Small intestine (tissue), 16 donors: ENCODE measurements at places on chromosomes 3 and 15.
A peak's percentile ranks its signal among the peaks of the same experiment; 100 is the strongest.

DNA sequence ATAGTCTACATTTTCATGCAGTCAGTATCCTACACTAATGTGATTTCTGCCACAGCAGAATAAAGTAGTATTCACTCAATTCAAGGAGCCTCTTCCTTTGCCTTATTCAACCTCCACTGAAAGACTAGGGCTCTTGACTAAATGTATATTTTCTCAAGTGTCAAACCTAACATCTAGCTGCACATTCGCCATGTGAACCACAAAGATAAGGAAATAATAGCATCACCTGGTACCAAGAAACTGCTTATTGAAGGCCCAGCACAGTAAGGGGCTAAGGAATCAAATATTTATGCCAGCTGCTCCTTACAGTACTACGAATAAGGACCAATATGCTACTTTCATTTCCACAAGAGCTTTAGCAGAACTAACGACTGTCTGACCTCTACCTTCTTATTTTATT is 1.3 kb downstream of the SRP14 start:
- DNase-seq: no peak

DNA sequence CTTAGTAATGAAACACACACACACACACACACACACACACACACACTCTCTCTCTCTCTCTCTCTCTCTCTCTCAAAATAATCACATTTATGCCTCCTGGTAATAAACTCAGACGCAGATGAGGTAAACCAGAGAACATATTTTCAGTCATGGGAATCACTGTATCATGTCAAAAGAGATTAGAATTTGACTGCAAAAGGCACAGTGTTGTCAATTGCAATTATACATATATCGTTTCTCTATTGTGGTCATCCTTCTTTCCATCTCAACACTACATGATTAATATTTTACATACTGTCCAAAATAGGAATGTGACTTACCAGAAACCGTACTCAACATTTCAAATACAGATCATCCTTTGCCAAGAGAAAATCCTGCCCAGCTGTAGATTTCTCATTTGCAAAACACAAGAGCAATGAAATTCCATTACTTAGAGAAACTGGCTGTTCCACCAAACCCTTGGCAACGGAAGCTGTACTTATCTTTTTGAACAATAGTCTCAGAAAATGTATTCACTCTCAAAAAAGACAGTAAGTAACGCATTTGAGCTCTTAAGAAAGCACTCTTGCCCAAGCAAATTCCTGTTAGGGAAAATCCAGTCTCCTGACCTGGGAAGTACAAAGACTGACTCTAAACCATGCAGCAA is 24.3 kb downstream of the PDZRN3 start:
- DNase-seq: no peak

GRCh38 chr3:40044487-40044886 is 235.1 kb downstream of the MYRIP start:
- no peak for DNase-seq

- no peak for DNase-seq
Measured at GRCh38 chr3:63179862-63180522, 98.1 kb upstream of the SYNPR start.

DNA sequence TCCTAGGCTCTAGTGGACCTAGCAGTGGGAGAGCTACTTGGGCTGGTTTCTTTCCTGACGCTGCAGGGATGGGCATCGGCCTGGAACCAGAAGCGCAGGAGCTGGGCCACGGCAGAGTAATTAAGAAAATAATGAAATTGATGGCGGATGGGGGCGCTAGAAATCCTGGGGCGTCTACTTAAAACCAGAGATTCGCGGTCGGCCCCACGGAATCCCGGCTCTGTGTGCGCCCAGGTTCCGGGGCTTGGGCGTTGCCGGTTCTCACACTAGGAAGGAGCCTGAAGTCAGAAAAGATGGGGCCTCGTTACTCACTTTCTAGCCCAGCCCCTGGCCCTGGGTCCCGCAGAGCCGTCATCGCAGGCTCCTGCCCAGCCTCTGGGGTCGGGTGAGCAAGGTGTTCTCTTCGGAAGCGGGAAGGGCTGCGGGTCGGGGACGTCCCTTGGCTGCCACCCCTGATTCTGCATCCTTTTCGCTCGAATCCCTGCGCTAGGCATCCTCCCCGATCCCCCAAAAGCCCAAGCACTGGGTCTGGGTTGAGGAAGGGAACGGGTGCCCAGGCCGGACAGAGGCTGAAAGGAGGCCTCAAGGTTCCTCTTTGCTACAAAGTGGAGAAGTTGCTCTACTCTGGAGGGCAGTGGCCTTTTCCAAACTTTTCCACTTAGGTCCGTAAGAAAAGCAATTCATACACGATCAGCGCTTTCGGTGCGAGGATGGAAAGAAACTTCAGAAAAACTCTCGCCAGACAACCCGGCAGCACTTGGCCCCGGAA is 6.1 kb downstream of the SOX14 start:
- DNase-seq: no peak

DNA sequence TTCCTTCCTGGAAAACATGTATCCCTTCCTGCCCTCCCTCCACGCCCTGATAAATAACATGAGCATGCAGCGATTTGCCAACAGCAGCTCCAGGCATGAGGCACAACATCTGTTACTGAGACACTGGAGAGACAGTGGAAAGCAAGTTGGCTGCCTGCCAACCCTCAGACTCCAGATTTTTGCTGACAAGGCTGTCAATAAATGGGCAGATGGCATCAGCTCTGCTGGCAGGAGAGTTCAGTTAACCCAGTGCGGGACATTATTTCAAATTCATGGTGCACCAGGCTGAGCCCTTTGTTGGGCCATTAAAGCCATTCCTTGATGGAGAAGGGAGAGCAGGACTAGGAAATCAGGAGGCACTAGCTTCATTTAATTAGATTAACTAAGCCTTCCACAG is 293.3 kb downstream of the MEX3B start:
- peak; percentile 28 for DNase-seq

DNA sequence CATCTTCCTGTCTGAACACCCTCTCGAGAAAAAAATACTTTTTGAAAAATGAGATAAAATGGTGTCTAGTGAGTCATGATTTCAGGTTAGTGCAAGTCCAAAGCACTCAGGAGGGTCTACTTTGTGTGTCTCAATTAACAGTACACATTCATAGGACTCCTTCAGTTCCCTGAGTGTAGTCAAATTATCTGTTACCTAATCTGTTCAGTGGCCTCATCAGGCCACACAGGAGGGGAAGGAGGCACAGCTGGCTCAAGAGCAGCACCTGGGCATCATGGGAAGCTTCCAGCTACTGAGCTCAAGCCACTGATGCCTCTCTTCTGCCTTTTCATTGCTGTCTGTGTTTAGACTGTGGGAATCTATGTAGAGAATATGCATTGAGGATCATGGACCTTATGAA is 341.4 kb upstream of the SGO1 start:
- DNase-seq: no peak

- no peak for DNase-seq
Measured at GRCh38 chr3:194631696-194632095, 1.5 kb downstream of the TMEM44 start.

DNA sequence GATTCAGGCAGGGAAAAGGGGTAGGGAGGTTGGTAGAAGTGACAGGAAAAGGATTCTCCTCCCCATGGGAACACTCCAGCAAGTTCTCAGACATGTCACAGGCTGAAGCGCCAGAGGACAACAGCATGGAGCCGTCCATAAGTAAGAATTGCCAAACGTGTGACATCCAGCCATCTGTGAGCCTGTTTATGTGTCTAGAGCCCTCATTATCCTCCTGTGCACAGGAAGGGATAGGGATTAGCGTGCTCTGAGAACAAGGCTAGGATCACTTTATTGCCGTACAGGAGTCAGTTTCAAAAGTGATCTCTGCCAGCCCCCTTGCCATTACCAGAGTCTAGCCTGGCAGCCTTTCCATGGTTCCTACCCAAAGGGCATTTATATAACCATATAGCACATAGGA is 549.5 kb downstream of the NTRK3 start:
- DNase-seq: no peak

DNA sequence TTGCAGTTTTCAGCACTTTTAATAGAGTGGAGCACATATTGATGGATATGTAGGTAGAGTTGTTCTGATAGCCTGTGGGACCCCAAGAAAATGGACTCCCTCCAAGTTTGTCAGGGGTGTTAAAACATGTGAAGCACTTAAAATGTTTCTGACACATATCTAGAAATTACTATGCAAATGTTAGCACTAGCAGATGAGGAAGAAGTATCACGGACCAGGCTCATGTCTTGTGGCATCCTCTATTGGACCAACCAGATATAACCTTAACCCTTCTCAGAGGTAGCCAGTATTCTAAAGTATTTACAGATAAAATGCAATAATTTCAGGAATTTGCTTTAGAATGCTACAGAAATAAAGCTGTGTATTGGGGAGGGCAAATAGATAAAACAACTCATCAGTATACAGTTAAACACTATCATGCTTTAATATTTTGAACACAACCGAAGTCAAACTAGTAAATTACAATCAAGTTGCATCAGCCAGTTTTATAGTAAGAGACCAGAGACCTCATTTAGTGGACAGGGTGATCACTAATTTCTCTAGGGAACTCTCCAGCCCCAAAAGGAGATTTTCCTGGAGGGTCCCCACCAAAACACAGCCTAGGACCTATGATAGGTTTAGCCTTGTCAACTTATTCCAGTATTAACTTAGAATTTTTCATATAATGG is 57.2 kb upstream of the FBN1 start:
- DNase-seq: no peak

GRCh38 chr3:81580355-81580754 is 181.1 kb downstream of the GBE1 start:
- DNase-seq: no peak

- DNase-seq: no peak
Measured at GRCh38 chr3:20060974-20061685, 20.9 kb downstream of the KAT2B start.

DNA sequence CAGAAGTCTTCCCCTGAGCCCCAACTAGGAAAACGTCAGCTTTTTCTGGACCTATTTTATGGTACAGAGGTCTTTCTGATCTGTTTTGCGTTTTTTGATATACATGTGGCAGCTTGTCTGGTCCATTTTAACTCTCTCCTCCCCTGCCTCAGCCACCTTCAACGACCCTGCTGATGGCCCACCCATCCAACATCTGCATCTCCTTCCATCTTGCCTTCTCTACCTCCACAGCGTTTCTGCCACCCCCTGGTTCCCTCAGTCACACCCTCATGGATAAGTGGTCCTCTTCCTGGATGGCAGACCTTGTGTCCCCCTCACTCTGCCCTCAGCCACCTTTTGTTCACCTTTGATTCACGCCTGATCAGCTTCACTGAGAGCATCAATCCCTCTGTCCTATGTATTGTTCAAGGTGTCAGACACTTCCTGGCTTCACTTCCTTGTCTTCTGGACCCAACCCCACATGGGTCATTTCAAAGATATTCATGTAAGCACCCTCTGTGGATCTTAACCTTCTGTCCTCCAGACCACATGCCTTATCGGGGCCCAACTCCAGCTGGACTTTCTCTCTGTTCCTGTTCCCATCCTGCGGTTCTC is 13.5 kb downstream of the AHSG start:
- DNase-seq: no peak

DNA sequence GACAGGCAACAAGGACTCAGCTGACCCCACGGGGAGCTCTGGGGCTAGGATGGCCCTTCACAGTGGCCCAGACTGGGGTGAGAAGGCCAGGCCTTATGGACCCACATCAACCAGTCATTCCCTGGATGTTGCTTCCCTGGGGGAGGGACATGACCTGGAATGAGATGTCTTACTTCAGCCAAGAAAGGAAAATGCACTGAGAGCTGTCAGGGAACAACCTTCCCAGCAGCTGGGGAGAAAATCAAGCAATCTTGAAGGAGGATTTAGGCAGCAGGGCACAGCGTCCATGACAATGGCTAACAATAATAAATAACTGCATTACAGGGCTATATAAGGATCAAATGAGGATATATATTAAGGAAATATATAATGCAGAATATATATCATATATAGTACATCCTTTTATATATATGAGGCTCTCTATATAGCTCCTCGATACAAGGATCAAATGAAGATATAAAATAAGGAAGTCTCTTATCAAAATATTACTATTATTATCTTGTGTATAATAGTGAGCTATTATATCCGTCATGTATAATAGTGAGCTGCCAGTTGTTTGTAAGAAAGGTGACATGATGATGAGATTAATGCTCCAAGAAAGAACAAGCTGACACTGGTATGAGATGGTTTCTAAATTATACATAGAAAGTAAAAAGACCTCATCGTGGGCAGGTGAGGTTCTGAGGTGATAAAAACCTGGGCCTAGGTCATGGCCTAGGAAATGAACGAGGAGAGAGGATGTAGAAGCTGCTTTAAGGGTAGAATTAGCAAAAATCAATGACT is 117.8 kb upstream of the LIPC start:
- no peak for DNase-seq

DNA sequence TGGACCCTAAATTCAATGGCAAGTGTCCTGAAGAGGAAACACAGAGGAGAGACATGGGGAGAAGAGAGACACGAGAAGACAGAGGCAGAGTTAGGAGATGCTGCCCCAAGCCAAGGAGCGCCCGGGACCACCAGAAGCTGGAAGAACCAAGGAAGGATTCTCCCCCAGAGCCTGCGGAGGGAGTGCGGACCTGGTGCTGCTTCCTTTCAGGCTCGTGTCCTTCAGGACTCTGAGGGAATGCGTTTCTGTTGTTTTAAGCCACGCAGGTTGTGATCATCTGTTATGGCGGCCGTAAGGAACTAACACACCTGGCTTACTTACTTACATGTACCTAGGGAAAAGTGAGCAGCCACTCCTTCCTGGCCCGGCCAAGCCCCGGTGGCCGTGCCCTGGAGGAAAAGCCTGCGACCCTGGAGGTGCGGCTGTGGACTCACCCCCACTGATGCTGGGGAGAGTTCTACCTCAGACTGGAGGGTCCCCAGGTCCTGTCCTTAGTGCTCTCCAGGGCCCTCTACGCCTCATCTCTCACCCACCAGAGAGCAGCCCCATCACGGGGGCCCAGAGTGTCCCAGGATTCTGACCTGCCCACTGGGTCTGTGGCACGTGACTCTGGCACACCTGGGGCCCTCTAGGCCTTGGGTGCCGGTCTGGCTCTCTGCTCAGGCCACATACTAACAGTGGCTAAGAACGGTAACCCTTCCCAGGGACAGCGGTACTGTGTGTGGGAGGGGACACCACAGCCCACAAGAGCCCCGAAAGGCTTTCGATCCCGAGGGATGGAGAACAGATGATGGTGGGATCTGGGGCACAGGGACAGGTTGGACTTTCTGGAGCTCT is 61.8 kb downstream of the ITGA11 start:
- DNase-seq: no peak

GRCh38 chr3:195240171-195240701 is 30.7 kb downstream of the XXYLT1 start:
- DNase-seq: no peak

GRCh38 chr3:143998266-143998665 is 26.6 kb downstream of the DIPK2A start:
- DNase-seq: no peak

- peak; percentile 59 for DNase-seq
Measured at GRCh38 chr15:101288905-101289513, 6.0 kb downstream of the SNRPA1 start.

- DNase-seq: no peak
Measured at GRCh38 chr15:69686626-69687025, 234.0 kb downstream of the RPLP1 start.
